ENCODE measurements at places on chromosomes 7 and 10. TPM values are rescaled to one million over a fixed set of nuclear protein-coding genes. Genes with fewer than 3 reads are reported as not detected.

DNA sequence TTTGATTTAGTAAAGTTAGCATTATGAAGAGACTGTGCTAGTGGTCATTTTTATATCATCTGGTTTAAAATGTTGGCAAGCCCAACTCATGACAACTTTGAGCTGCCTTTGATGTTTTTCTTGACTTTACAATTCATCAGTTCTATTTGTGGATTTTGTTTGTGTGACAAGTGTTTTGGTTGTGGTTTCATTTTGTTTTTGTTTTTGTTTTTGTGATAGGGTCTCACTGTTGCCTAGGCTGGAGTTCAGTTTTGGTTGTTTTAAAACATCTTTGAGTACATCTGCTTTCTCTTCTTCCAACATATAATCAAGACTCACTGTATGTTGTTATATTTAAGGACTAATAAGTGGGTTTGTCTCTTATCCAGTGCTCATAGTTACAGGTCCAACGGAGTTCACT lies 17.6 kb upstream of the SFR1 start:
- no peaks in the 10 kb centered on the region for H3K4me1 ChIP-seq
- H3K36me3 ChIP-seq, result no peaks in the 10 kb centered on the region
- no peak for DNase-seq
- H3K4me3 ChIP-seq, result no peak overlapping the region
- no peaks in the 10 kb centered on the region for H3K27me3 ChIP-seq

DNA sequence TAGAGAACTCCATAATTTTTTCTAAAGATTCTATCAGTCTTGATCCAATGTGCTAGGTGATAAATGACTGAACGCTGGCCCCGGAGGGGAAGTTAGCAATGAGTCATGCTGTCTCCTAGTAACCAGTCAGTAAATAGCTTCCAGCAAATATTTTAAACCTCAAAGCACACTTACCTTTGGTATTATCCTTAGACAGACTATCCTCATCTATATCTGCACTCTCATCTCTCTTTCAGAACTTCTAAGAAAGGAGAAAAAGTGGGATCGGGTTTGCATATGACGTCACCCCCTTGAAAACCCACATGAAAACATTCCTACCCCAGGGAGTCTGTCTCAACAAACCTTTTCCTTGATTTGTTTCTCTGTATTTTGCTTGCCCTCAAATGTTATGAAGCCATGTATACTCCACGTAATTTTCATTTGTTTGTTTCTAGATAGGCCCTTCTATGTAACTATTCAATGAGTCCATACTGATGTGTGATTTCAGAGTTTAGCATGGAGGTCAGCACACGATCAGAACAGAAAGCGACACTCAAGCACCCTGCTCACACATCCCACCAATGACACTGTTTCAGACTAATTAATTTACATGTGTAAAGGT lies 174.9 kb upstream of the NRP1 start:
- DNase-seq, result no peak
- H3K27ac ChIP-seq, result no peak overlapping the region
- H3K4me3 ChIP-seq, result no peak overlapping the region
- H3K4me1 ChIP-seq, result peaks cover 35% of the 10 kb centered on the region

Gene TMEM72
- polyA plus RNA-seq, result not detected

- no peaks in the 10 kb centered on the region for H3K36me3 ChIP-seq
- DNase-seq, result no peak
- H3K27me3 ChIP-seq, result no peaks in the 10 kb centered on the region
- no peaks in the 10 kb centered on the region for H3K4me1 ChIP-seq
These were observed 627.4 kb downstream of the REEP3 start for GRCh38 chr10:64148607-64149006.

Gene HECW1
- 0.07 TPM for polyA plus RNA-seq

Gene INTS1
- polyA plus RNA-seq, result 58.0 TPM

Gene SNCG
- 68.0 TPM for polyA plus RNA-seq

Gene GIMAP4
- polyA plus RNA-seq, result 50.8 TPM

- no peaks in the 10 kb centered on the region for H3K36me3 ChIP-seq
- DNase-seq, result no peak
- no peaks in the 10 kb centered on the region for H3K4me1 ChIP-seq
- H3K4me3 ChIP-seq, result no peak overlapping the region
- no peaks in the 10 kb centered on the region for H3K27me3 ChIP-seq
These were observed 34.6 kb upstream of the CROT start for GRCh38 chr7:87310790-87311419.

GRCh38 chr7:133040674-133041073 lies 41.2 kb downstream of the CHCHD3 start:
- no peaks in the 10 kb centered on the region for H3K36me3 ChIP-seq
- H3K4me3 ChIP-seq, result no peak overlapping the region
- H3K4me1 ChIP-seq, result no peaks in the 10 kb centered on the region

Gene VSTM4
- 5.0 TPM for polyA plus RNA-seq

Gene IFIT2
- 1.8 TPM for polyA plus RNA-seq

Gene LIPJ
- 0.37 TPM for polyA plus RNA-seq

Gene CALML5
- not detected for polyA plus RNA-seq

- no peak for DNase-seq
- no peaks in the 10 kb centered on the region for H3K4me1 ChIP-seq
- H3K27ac ChIP-seq, result no peak overlapping the region
- H3K4me3 ChIP-seq, result no peak overlapping the region
- H3K36me3 ChIP-seq, result no peaks in the 10 kb centered on the region
These were observed 224.8 kb downstream of the FGFR2 start for GRCh38 chr10:121373411-121373810.

DNA sequence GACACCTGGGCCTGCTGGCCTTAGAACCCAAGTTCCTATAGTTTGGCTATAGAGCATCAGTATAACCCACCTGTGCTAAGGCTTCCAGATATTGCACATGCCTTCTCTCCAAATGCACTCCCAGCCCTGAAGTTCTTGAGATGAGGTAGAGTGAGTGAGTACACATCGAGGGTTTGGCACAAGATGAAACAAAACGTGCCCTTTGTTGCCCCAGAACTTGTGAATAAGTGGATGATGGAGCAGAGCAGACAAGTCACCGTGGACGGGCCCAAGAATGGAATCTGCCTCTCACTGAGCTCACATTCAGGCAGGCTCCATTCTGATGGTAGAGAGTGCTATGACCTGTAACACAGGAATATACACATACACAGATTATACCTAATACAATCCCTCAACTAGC lies 73.0 kb upstream of the STK17A start:
- no peak overlapping the region for H3K4me3 ChIP-seq
- no peaks in the 10 kb centered on the region for H3K36me3 ChIP-seq
- no peak for DNase-seq
- no peaks in the 10 kb centered on the region for H3K4me1 ChIP-seq

GRCh38 chr10:51881213-51881612 lies 181.8 kb upstream of the CSTF2T start:
- DNase-seq, result no peak
- H3K36me3 ChIP-seq, result no peaks in the 10 kb centered on the region
- H3K27me3 ChIP-seq, result no peaks in the 10 kb centered on the region
- H3K4me1 ChIP-seq, result peaks cover 16% of the 10 kb centered on the region

Gene ITPRID1
- not detected for polyA plus RNA-seq

Gene SAMD9
- polyA plus RNA-seq, result 2.0 TPM

DNA sequence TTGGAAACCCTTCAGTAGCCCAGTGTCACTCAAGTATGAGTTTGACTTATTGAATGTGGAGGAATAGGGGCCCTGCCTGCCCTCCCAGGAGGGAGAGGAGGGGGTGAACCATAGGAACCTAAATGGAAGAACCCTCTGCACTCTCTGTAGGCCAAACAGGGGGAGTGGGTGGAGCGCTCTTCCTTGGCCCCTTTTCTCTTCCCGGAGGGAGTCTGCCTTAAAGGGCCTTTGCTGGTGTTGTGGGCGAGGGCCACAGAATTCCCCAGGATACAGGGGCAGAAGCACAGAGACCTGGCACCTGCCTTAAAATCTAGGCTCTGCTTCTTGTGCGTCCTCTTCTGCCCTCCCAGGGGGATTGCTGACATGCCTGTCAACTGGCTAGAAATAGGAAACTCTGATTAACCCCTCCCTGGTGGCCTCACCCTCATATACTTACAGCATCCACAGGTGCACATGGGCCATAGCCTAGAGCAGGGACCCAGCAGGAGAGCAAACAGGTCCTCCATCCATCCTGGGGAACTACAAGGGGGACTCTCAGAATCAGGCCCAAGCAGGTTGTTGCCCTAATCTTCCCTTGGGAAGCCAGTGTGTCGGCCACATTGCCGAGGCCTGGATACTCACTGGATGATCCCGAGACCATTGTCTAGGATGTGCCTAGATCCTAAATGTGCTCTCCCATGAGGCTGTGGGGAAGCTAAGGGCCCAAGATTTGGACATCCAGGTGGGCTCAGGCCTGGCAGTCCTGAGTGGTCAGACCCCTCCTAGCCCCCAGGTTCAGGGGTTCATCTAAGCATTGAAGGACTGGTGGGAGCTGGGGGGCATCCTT lies 3.4 kb downstream of the TRIM8 start:
- peaks cover 34% of the 10 kb centered on the region for H3K36me3 ChIP-seq
- no peak for DNase-seq
- H3K4me3 ChIP-seq, result peak overlapping the region; percentile 71

DNA sequence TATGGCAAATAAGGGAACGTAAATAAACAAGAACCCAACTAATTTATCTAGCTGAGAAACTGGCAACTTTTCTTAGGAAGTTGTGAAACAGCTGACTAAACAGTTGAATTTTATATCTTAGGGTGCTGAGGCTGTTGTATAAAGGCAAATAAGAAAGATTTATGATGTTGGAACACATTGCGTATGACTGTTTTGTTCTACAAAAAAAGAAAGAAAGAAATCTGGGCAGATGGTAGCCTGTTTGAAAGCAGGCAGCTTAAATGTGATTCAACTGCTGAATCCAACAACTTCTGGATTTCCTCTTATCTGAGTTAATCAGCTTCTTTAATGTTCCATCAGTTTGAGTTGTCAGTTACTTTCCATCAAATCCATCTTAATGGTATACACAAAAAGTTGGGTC lies 214.5 kb downstream of the SNX13 start:
- H3K27me3 ChIP-seq, result no peaks in the 10 kb centered on the region
- no peak for DNase-seq
- H3K36me3 ChIP-seq, result no peaks in the 10 kb centered on the region
- no peaks in the 10 kb centered on the region for H3K4me1 ChIP-seq
- H3K4me3 ChIP-seq, result no peak overlapping the region

- no peak for DNase-seq
- no peak overlapping the region for H3K27ac ChIP-seq
- H3K4me3 ChIP-seq, result no peak overlapping the region
- H3K36me3 ChIP-seq, result no peaks in the 10 kb centered on the region
- H3K4me1 ChIP-seq, result peaks cover 6% of the 10 kb centered on the region
These were observed 79.0 kb upstream of the CHST15 start for GRCh38 chr10:124172181-124172916.

Gene PTF1A
- not detected for polyA plus RNA-seq

DNA sequence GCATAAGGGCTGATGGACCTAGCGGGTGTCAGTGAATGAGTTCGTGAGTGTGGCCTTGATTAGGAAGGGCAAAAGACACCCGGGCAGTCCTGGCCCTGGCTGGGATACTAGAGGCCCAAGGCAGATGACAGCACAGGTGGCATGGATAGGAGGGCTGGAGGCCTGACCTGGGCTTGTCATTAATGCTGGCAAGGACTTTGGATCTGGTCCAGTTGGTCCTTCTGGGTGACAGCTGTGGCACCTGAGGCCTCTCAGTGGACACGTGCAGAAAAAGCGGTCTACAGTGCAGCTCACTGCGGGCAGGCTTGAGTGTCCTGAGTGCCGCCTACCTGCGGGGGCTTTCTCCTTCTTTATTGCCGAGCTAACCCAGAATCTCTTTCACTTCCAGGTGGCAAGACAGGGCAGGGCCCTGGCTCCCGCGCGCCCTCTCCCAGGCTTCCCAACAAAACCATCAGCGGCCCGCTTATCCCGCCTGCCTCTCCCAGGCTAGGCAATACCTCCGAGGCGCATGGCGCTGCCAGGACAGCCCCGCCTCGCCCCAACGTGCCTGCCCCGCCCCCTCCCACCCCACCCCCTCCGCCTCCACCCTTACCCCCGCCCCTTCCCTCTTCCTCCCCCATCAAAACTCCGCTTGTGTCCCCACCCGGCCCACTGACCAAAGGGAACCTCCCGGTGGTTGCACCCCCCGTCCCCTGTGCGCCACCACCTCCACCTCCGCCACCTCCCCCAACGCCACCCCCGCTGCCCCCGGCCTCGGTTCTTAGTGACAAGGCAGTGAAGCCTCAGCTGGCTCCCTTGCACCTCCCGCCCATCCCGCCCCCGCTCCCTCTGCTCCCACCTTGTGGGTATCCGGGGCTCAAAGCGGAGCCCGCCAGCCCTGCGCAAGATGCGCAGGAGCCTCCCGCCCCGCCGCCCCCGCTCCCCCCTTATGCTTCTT lies 77.4 kb downstream of the WIPF3 start:
- no peaks in the 10 kb centered on the region for H3K27me3 ChIP-seq
- no peaks in the 10 kb centered on the region for H3K36me3 ChIP-seq
- H3K4me3 ChIP-seq, result no peak overlapping the region
- H3K4me1 ChIP-seq, result no peaks in the 10 kb centered on the region
- H3K27ac ChIP-seq, result no peak overlapping the region

GRCh38 chr7:135100856-135101255 lies 47.0 kb upstream of the TMEM140 start:
- no peak for DNase-seq
- no peak overlapping the region for H3K4me3 ChIP-seq
- no peaks in the 10 kb centered on the region for H3K27me3 ChIP-seq
- no peak overlapping the region for H3K27ac ChIP-seq
- no peaks in the 10 kb centered on the region for H3K36me3 ChIP-seq
- H3K4me1 ChIP-seq, result peaks cover 2% of the 10 kb centered on the region

DNA sequence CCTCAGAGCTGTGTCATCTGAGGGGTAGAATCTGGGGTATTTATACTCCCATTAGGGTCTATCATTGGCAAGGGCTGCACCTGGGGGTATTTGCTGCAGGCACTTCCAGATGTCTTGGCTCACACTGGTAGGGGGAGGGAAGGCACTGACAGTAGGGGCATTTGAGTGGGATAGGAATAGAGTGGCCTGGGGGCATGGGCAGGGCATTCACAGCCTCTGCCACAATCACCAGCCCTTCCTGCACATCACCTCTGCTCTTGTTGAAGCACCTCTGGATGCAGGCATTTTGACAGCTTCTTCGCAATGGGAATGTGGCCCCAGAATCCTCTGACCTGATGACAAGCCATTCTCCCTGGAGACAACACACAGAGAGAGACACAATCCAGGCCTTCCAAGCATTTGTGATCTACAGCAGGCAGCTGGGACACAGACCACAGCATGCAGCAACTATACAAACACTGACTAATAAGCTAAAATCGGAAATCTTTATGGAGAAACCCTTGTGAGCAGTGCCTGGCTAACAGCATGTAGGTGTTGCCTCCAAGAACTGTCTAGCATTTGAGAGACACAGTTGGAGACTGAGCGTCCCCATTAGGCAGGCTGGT lies 178.5 kb downstream of the KCNMA1 start:
- H3K4me1 ChIP-seq, result no peaks in the 10 kb centered on the region
- no peak overlapping the region for H3K4me3 ChIP-seq
- no peaks in the 10 kb centered on the region for H3K36me3 ChIP-seq
- peaks cover 20% of the 10 kb centered on the region for H3K27me3 ChIP-seq
- H3K27ac ChIP-seq, result no peak overlapping the region
- DNase-seq, result no peak
